ENCODE measurements at places on chromosomes 2 and 18.

DNA sequence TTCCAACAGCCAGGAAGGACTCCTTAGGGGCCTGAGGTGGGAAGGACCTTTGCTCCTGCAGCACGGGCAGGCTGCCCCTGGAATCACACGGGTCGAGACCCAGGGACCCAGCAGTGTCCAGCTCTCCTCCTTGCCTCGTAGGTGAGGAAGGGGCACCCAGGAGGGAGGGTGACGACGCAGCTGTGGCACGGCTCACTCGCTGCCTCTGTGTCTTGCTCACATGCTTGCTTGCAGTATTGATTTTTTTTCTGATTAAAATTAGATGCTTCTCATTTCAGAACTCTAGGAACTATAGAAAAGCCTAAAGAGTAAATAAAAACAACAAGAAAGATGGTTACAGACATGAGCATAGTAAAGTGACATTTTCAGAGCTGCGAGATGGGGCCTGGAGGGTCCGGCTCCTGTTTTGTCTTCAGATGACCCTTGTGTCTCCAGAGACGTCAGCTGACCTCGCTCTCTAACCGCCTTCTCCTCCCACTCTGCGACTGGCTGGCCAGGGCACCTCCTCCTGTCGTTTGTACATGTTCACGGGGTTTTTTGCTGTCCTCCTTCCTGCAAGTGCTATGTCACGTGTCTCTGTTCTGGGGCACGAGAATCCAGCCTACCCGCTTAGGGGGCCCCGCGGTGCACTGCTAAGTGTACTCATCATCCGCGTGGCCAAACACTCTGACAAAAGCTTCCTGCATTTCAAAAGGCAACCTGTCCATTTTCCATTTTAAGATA lies 65.7 kb upstream of the ZNF236 start:
- no peak for DNase-seq

DNA sequence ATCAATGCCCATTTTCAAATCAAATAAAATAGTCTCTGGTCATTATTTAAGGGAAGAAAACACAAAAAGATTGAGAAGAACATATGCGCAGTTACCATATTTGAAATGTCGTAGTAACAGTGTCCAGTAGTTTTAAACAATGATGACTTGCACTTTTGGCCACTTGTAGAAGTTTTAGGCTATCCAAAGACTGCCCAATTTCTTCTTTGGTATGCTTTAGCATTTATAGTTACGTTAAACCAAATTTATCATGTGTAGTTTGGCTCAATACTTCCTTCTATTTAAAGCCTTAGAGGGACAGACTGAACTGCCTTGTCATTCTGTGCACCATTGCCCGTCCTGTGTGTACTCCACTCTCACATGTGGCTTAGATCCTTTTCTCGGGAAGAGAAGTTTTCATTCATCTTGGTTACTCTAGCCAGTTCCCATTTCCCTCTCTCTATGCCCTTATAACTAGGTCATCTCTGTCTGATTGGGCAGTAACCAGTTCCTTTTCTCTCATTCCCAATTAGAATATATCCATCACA lies 84.8 kb upstream of the TTN start:
- DNase-seq: no peak

- DNase-seq: no peak
Measured at GRCh38 chr2:147364597-147364996, 480.2 kb upstream of the ACVR2A start.

- DNase-seq: no peak
Measured at GRCh38 chr2:160941290-160941846, 218.9 kb upstream of the TANK start.

DNA sequence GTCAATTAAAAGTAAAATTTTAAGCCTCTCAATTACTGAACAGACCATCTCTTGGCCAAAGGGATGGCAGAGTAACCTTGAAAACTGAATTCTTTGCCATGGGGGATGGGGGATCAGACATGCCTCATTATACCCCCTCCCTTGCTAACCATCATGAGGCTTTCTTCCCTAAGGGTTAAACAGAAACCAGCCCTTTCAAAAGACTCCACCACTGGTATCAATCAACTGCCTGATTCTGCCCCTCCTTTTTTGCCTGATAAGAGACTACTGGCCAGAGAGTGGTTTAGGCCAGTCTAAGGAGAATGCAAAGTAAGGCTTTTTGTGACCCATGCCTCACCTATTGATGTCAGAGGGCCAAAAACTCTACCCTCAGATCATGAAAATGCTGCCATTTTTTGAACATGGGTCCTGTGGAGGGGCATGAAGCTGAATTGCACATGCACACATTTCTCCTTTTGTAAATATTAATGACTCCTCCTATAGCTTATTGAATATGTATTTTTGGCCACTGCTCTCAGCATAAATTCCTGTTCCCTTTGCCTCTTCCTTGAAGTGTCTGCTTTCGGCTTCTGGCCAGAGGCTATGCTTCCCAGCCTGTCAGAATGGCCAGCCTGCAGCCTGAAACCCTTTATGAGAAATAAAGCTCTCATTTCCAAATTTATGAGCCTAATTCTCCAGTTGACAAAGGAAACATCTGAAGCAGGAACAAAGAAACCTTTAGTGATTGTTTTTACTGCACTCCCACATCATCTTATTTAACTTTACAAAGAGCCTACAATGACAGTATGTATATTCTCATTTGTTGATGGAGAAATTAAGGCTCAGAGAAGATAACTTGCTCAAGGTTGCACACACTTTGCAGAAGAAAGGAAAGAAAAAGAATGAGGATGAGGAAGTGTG lies 270.7 kb upstream of the CELF4 start:
- no peak for DNase-seq

DNA sequence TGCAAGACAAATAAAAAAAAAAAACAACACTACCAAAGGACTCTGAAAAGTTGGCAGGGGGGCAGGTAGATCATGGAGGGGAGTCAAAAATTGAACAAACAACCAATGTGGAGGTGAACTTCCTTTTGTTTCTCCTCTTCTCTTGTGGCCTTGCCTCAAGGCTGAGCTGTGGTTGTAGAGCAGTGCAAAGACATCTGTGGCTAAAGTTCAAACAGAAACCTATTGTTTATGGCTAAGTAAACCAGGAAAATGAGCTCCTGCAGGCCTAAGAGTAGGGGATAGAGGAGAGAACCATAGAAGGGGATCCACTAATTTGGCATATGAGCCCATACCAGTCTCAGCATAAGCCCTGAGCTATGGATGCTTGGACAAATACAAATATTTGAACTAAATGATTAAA lies 40.2 kb upstream of the EGR4 start:
- no peak for DNase-seq

- DNase-seq: no peak
Measured at GRCh38 chr2:225073198-225073597, 30.9 kb upstream of the DOCK10 start.

GRCh38 chr2:47006374-47007222 lies 91.0 kb upstream of the MCFD2 start:
- DNase-seq: no peak

GRCh38 chr18:43720041-43720440 lies 442.8 kb upstream of the SYT4 start:
- no peak for DNase-seq

DNA sequence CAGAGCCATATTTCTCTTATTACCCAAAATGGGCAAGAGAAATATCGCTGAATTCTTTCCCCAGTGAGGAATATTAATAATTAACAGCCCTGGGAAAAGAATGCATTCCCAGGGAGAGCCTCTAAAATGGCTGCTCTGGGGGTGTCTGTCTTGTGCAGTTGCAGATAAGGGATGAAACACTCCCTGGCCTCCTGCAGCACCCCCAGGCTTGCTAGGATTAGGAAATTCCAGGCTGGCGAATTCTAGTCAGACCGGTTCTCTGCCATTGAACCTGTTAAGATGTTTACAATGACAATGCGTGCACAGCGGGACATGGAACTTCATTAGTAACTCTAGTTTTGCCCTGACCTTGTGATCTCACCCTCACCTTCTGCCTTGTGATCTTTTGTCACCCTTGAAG lies 24.5 kb downstream of the MRPL30 start:
- no peak for DNase-seq

DNA sequence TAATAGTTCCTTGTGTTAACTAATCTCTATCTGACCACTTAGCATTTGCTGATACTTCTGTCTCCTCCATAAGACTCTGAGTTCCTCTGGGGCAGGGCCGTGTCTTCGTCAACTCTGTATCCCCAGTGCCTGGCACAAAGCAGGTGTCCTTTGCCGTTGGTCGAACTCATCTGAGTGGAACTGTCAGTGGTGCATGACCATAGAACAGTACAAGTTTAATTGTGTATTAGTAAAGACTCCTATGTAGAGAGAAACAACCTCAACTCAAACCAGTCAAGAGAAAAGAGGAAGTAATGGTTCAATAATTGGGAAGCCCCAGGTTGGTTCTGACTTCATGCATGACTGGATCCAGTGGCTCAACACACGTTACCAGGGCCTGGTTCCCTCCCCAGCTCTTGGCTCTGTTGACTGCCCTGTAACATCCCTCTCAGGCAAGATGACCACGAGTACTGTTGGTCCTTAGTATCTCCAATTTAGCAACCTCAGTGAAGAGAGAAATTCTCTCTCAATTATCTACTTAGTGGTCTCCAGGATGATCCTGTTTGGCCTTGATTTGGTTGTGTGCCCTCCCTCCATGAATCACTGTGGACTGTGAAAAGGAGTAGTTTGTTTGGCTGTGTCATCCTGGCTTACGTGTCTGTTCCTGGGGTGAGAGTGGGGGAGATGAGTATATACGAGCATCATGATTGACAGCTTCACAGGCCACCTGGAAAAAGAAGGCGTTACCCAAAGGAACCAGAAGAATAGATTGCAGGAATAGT lies 58.5 kb upstream of the MSH6 start:
- no peak for DNase-seq

DNA sequence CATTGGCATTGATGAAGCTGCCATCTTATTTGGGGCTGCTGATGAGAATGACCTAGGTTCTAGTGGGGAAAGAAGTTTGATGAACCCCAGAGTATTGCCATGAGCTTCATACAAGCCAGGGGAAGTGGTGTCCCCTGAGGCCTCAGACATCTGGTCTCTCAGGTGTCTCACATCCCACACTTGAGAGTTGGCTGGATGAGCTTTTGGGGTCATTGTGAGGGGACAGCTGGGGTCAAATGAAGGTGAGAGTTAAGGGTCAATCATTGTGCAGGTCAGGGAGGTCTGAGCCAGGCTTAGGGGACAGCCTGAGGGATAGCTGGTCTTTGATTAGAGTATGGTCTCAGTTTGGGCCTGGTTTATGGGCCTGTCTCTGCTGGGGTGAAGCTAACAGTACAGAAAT lies 336.5 kb downstream of the CYP26B1 start:
- no peak for DNase-seq

- no peak for DNase-seq
Measured at GRCh38 chr2:85662899-85663593, 5.0 kb downstream of the SFTPB start.

- no peak for DNase-seq
Measured at GRCh38 chr2:47024046-47024445, 108.4 kb upstream of the MCFD2 start.

DNA sequence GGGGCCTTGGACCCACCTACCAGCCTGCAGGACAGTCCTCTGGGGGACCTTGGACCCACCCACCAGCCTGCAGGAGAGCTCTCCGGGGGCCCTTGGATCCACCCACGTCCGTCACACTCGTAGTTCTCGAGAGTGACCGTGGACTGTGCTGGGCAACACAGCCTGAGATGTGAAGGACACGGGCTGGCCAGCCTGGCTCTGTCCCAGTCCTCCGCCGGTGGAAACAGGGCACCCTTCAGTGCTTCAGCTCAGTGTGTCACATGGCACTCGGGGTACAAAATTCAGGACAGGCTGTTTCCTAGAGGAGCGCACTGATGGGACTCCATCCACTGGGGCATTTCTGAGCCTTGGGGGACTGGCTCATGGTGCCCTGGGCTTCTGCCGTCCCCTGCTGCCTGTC lies 212.0 kb downstream of the TWIST2 start:
- no peak for DNase-seq

DNA sequence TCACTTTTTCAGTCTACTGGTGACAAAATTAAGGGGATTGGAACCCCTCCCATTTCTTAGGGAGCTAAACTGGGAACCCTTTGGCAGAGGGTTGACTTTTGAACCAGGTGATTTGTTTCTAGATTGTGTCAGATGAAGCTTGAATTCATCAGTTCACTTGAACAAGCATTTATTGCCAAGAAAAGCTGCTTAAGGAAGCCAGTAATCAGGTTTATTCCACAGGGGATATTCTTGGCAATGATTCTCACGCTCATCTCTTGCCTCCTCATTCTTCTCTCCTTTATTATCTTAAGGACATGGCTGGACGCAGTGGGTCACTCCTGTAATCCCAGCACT lies 101.0 kb downstream of the ALPK2 start:
- no peak for DNase-seq

- DNase-seq: no peak
Measured at GRCh38 chr18:23352042-23352441, 101.0 kb upstream of the RIOK3 start.

DNA sequence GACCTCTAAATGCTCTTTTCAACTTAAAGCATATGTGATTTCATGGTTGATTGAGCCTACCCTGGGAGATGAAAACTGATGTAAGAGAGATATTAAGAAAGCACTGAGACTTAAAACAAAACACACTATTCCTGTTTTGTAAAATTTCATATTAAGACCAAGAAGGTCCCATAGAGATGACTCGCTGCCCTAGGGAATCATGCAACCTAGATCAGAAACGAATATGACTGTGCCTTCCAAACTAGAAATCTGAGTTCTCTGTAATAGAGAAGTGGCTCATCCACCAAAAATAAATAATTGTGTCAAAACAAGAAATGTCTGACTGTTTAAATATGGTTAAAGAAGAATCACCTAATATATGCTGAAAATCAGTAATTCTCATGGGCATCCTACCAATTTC lies 776.8 kb upstream of the SOX11 start:
- no peak for DNase-seq

DNA sequence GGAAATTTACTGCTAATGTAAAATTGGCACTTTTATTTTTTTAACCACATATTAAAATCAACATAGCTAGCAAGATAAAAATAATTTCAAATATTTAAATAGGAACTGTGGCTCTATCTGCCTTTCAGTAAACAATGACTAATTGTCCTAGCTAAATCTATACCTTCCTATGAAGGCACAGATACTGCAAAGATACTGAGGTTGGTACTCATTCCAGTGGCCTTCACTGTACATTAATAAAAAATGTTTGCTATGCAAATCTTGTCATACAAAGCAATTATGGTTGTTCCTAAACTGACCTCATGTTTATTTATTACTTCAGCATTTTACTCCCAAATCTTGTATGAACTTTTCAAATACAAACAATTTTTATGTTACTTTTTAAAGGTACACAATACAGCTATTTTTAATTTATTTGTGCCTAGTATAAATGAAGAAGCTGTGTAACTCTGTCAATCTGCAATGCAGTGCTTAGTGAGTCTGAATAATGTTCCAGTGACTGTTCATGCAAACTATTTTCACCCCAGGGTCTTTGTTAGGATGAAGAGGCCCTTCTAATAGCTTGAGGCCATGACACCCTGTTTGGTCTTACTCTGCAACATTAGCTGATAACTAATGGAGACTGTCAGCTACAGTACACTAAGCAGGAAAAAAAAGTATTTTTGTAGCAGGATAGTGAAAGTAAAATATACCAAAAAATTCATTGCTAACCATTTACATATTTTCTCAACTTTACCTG lies 9.3 kb upstream of the ERBB4 start:
- no peak for DNase-seq

GRCh38 chr2:127155028-127155581 lies 48.2 kb upstream of the BIN1 start:
- no peak for DNase-seq

All from effector CD4-positive, alpha-beta T cell (primary cell).